ENCODE measurements at places on chromosomes 1 and 21.

DNA sequence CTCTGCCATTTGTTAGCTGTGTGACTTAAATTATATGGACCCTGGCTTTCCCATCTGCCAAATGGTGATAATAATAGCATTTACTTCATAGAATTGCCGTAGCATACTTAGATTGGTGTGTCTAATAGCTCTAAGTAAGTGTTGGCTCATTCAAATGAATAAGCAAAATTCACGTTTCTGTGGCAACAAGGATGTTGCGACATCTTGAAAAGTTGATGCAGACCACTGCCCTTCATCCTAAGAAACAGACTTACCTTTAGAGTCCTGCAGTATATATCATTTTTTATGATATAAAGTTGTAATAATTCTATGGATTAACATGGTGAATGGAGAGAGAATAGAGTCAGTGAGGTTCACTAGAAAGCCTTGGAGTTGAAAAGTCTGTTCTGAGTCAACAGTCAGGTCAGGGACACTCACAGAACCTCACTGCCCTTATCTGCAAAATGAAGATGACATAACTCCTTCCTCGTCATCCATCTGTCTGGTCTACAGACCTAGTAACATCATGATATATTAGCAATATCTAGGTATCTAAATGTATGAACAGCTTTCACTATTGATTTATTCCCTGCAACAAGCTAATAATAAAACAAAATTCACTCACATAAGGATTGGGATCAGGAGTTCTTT, 167.3 kb upstream of the C8B start:
- DNase-seq = no peak

GRCh38 chr1:204909109-204909508, 38.4 kb downstream of the NFASC start:
- no peak for DNase-seq

GRCh38 chr1:54245501-54245900, 45.5 kb downstream of the MRPL37 start:
- no peak for DNase-seq

GRCh38 chr21:41066086-41066938, 101.6 kb upstream of the BACE2 start:
- DNase-seq = no peak

DNA sequence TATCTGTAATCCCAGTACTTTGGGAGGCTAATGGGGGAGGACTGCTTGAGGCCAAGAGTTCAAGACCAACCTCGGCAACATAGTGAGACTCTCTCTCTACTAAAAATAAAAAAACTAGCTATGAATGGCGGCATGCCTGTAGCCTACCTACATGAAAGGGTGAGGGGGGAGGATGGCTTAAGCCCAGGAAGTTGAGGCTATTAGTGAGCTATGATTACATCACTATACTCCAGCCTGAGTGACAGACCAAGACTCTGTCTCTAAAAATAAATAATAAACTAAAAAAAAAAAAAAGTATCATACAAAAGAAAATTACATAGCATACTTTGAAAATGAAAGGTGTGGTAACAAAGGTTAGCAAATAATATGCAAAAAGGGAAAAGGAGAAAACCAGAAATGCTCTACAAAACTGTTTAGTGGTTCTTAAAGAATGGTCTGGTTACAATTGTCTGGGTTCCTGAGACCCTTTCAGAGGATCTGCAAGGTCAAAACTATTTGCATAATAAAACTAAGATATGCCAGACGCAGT, 19.0 kb upstream of the SH2D5 start:
- no peak for DNase-seq

- no peak for DNase-seq
Measured at GRCh38 chr1:9004031-9004699, 22.1 kb downstream of the SLC2A7 start.

GRCh38 chr1:228494391-228494790, 7.2 kb downstream of the RNF187 start:
- DNase-seq = no peak

DNA sequence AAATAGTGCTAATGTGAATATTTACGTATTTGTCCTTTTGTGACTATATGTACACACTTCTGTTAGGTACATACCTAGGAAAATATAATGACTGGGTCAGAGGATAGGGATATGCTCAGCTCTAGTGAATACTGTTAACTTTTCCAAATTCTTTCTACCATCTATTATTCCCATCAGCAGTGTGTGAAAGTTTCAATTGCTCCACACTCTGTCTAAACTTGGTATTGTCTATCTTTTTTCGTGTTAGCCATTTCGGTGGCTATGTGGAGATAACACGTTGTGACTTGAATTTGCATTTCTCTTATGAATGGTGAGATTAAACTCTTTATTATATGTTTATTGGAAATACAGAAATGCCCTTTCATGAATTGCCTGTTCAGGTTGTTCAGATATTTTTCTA, 22.7 kb upstream of the LELP1 start:
- DNase-seq = no peak

DNA sequence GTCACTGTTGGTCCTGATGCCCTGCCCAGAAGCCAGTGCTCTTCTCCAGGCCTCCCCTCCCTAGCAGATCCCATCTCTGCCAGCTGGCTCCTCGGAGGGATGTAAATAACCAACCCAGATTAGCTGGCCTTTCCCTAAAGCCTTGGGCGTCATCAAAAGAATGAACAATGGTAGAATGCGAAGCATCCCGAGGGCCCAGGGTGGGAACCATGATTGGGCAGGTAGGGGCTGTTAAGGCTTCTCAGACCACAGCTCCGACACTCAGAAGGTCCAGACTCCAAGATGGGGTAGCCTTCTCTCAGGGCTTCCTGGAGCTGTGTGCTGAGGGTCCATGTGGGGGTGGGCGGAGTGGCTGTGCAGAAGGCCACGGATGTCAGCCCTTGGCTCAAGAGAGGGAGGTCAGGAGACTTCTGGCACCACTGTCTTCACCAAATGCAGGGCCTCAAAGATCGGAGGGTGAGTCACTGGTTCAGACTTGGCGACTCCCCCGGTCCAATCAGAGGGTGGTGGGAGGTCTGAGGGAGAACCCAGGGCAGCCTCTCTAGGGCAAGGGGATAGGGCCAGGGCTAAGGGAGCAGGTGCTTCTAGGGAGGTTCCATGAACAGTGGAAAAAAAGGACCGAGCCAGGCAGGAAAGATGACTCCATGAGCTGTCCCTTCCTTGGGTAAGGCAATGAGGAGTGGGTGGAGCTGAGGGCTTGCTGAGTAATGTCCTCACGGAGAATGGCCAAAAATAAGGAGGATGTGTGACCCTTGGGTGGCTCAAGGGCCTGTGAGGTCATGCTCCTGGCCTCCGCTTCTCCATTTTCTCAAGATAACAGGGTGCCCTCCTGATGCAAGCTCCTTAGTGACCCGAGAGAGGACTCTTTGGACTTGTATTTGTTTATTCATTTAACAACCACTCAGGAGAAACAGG, 58.4 kb upstream of the EPS8L3 start:
- peak; percentile 28 for DNase-seq

DNA sequence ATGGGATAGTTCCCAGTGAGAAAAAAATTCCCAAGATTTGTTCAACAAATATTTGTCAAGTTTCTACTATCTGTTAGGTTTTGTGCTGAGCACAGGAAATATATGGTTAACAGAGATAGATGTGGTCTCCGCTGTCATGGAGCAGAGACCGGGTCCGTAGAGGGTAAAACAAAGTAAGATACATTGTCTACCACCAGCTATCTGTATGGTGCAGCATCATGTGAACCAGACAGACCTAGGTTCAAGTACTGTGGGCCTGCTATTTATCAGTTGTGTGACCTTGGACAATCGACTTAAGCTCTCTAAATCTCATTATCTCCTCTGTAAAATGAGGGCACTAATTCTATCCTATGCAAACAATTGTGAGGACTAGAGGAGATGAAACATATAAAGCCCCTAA, 109.8 kb downstream of the DUSP10 start:
- DNase-seq = no peak

DNA sequence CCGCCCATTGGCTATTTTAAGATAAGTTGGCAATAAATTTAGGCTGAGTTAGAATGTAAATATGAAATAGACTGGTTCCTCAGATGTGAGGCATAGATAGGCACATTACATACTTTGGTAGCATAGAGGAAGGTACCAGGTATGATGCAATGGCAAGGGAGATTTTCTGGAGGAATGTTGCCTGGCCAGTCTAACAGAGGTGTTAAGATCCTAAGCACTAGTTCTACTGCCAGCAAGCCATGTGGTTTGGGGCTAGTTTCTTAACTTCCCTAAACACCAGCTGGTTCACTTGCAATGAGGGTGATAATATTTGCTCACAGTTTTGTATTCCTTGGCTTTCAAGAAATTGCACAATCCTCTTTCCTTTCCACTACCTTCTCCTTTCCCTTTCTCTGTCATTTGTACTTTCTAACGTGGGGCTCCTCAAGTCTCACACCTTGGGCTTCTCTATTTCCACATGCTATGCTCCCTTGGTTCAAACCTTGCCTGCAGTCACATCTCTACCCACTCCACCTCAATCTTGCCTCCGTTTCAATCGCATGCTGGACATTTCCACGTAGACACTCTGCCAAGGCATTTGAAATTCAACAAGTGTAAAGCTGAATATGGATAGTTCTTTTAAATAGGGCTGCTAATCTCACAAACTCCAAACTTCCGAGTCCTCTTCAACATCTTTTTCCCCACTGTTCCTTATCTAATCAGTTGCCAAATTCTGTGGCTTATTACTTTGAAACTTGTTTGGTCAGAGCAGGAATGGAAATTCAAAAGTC, 4.7 kb upstream of the CD55 start:
- DNase-seq = no peak

- no peak for DNase-seq
Measured at GRCh38 chr1:107358619-107359327, 217.9 kb downstream of the NTNG1 start.

DNA sequence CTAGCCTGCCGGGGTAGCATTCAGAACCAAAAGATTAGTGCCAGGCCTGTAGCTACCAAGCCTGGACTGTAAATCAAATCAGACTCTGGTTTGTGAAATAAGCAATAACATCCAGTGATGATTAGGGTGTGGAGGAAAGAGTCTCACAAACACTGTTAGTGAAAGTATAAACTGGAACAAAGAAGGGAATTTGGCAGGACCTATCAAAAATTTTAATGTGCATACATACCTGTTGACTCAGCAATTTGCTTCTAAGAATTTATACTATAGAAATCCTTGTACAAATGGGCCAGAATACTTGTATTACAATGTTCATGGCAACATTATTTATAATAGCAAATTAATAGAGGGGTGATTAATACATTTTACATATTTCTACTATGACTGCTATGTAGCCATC, 109.8 kb upstream of the WARS2 start:
- no peak for DNase-seq

- DNase-seq = no peak
Measured at GRCh38 chr1:119771770-119772169, 3.1 kb upstream of the HMGCS2 start.
